ENCODE measurements at places on chromosomes 5 and 9.

GRCh38 chr9:130111786-130112537 lies 58.3 kb downstream of the GPR107 start:
- no peak overlapping the region for H3K27ac ChIP-seq
- no peak overlapping the region for H3K4me3 ChIP-seq
- peaks cover 6% of the 10 kb centered on the region for H3K4me1 ChIP-seq
- peaks cover 54% of the 10 kb centered on the region for H3K36me3 ChIP-seq

DNA sequence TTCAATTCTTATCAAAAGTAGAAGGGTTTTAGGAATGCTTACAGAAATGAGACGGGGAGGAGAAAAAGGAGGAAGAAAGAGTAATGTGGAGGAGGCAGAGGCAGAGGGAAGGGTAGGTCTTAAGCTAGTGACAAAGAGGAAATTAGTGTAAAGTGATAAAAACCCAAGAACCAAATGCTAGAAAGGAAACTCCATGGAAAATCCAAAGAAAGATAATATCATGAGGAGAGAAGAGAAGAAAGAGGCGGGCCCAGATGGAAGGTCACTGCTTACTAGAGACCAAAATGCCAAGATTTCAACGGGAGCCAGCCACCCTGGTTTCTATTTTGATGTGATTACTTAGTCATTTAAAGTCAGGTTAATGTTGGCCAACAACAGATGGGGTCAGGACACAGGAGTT lies 68.6 kb upstream of the IL12B start:
- no peak overlapping the region for H3K27ac ChIP-seq
- no peak overlapping the region for H3K4me3 ChIP-seq
- peaks cover 1% of the 10 kb centered on the region for H3K4me1 ChIP-seq
- H3K36me3 ChIP-seq, result no peaks in the 10 kb centered on the region

DNA sequence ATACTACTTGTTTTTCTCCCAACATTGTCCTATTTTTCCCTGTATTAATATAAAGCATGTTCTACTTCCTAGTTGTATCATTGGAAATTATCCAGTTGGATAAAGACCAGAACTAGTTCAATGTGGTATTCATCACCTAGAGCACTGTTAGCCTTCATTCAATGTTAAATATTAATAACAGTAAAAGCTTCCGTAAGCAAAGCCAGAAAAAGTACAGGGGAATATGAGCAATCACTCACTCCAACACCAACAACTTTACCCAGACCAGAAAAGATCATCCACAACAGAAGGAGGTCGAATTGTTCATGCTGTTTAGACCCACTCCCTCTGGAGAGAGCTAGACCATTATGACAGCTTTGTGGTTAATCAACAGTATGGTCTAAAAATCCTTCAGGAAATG lies 728.4 kb downstream of the MAT2B start:
- H3K4me3 ChIP-seq, result no peak overlapping the region
- no peaks in the 10 kb centered on the region for H3K4me1 ChIP-seq
- DNase-seq, result no peak
- H3K27me3 ChIP-seq, result no peaks in the 10 kb centered on the region

GRCh38 chr9:104068546-104068945 lies 25.6 kb upstream of the SMC2 start:
- H3K27me3 ChIP-seq, result no peaks in the 10 kb centered on the region
- H3K4me3 ChIP-seq, result no peak overlapping the region
- H3K27ac ChIP-seq, result no peak overlapping the region
- H3K4me1 ChIP-seq, result peaks cover 9% of the 10 kb centered on the region
- H3K36me3 ChIP-seq, result no peaks in the 10 kb centered on the region

- H3K36me3 ChIP-seq, result no peaks in the 10 kb centered on the region
- H3K4me1 ChIP-seq, result peaks cover 35% of the 10 kb centered on the region
- H3K4me3 ChIP-seq, result peak overlapping the region; percentile 22
- peak overlapping the region; percentile 74 for H3K27ac ChIP-seq
- no peaks in the 10 kb centered on the region for H3K27me3 ChIP-seq
Observed at GRCh38 chr5:89930591-89931392, 478.8 kb downstream of the CETN3 start.
